ENCODE measurements at places on chromosomes 12 and 14.

DNA sequence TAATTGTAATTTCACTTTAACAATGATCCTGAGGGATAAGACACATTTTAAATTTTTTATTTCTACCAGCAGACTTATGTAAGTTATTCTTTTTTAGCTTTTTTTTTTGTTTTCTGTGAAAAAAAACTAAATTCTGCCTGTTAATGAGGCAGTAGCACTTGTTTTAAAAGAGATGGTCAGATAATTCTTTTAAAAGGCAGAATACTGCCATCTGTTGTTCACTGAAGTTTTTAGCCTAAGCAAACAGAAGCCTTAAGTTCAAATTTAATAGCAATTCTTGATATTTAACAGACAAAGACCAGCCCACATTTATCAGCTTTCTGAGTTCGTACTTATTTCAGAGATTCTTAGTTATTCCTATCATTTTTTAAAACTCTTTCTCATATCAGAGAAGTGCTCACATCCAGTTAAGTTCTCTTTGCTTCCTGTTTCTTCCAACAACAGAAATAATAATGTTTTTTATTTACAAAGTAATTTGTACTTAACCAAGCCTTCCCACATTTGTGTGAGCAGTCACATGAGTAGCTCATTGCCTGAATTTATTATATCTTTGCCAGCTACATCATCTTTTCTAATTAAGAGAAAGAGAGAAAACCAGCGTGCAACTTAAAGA, 93.4 kb upstream of the SLCO1C1 start:
- DNase-seq: no peak

GRCh38 chr14:73452341-73453186, 5.8 kb downstream of the NUMB start:
- DNase-seq: no peak

DNA sequence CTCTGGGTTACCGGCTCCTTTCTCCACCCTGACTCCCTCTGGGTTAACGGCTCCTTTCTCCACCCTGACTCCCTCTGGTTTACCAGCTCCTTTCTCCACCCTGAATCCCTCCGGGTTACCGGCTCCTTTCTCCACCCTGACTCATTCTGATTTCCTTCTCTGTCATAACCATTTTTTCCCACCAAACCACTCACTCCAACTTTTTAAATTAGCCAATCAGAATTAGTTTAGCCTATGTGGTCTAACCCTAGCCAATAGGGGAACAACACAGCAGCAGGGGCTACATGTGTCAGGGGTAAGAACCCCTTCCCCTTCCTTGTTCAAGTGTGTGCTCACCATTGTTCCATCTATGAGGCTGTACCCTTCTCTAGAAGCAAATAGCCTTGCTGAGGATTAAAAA, 98.4 kb upstream of the RBM19 start:
- DNase-seq: no peak

DNA sequence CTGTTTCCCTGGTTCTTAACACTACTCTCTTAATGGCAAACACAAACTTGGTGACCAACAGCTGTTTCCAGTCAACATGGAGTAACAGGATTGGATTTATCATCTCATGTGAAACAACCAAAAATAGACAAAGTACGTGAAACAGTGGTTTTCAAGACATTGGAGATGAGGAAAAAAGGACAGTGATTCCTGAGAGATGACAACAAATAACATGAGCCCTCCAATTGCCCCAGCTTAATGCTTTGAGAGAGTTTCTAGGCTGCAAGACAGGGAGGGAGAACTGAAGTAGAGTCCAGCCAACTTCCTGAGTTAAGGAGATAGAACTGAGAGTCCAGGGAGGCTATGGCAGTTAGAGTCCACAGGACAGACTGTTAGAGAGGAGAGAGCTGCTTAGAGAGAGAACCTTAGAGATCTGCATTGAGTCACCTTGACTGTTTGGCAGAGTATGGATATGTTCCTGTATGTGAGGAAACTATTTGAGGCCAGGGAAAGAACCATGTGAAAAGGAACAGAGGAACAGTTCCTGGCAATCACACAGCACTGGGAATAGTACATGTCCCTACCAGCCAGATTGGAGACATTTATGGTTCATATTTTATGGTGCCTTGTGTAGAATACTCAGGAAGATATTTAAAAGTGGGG, 106.4 kb downstream of the PCNX1 start:
- DNase-seq: no peak

DNA sequence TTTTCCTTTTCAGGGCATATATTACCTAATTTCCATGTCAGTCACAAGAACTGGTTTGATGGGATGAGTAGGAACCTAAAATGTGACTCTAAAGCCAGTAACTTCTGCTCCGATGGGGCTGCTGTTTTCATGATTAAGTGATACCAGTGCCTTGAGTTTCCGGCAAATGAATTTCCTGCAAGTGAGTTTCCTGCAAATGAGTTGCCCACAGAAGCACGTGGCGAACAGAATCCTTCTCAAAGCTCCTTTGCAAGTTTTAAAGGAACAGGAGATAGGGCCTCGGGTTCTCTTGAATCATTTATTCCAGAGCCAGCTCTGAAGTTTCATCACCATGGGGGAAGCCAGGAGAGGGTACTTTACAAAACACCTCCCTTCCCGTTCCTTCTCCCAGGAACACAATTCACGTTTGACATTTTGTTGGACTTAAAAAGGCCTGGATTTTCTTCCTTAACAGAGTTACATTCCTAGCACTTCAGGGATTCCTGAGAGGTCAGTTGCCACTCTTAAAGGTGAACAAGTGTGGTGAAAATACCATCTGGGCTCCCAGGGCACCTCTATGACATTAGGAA, 2.2 kb upstream of the PPTC7 start:
- DNase-seq: no peak

- no peak for DNase-seq
Measured at GRCh38 chr14:68695326-68695768, 97.5 kb downstream of the ZFP36L1 start.

DNA sequence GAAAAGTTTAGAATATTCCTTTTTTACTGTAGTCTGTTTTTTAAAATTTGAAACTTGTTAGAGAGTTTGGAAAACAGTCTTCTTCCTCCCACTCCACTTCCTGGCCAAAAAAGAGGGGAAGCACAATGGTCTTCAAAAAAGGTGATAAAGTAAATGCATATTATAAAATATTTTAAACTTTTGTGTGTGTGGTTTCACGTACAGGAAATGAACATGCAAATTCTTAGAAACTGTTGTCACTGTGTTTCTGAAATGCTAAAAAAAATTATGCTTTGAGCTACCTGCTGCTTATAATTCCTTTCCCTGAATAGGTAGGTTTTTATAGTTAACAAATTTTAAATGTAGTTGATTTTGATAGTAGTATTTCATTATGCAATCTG, 2.9 kb downstream of the FGFR1OP2 start:
- no peak for DNase-seq

- DNase-seq: no peak
Measured at GRCh38 chr14:61355892-61356325, 34.5 kb downstream of the PRKCH start.

DNA sequence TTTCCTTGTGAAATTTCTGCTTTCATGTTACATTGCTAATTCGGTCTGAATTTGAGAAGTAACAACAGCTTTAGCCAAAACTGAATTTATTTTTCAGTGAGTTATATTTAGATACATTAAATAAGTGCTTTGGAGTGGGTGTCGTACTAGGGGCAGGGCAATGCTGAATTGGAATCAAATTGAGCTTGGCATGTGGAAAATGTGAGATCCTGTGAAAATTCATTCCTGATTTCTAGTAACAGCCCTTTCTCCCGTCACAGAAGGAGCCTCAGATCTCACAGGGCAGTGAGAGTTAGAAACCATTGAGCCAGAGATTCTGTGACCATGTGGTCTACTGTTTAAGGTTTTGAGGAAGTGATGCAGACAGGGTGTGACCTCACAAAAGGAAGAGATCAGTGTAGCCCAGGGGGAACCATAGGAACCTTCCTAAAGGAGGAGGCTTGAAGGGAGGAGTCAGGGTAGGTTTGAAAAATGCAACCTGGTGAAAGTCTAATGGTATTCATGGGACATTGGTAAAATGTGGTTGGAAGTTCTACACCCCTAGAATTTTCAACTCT, 1136.8 kb downstream of the AACS start:
- no peak for DNase-seq

- DNase-seq: no peak
Measured at GRCh38 chr14:80003138-80003537, 208.2 kb downstream of the DIO2 start.

DNA sequence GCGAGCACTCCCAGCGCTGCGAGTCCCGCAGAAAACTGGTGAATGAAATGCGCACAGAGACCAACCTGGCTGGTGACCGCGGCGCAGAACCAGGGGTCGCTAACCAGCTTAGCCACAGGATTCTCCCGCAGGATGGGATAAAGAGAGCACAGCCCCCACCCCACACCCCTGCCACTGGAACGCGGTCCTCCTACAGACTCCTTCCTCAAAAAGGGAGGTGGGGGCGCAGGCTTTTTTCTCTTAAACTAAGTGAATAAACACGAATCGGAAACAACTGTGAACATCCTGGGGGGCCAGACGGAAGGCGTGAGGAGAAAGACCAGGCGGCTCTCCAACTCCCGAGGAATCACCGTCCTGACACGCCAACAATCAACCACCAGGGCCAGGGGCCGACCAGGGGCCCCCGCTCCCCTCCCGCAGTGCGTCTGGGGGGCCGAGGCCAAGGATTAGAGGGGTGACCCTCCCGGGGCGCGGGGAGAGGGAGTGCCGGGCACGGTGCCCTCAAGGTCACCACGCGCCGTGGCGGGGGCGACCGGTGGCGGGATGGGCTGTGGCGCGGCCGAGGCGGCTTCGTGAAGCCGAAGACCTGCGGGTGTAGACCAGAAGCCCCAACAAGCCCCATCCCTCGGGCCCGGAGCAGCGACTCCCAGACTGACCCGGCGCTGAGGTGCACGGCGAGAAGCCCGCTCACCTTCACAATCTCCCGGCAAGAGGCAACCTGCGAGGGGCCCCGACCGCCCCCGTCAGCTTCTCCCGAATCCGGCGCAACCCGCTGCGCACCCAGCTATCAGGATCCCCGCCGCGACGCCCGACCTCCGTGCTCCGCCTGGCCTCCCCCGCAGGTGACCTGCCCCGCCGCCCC, 704 bp downstream of the ATP2B1 start:
- no peak for DNase-seq

Measured in stimulated activated CD8-positive, alpha-beta memory T cell treated with anti-CD3 and anti-CD28 coated beads, Interleukin-12 subunit alpha, Interleukin-12 subunit beta, amount 100 ng/mL, for 1 hour (primary cell).